NCI-H1417 treated with DMSO at 0.1 percent for 48 hours (cell line): ENCODE measurements at places on chromosomes 11 and 22.

DNA sequence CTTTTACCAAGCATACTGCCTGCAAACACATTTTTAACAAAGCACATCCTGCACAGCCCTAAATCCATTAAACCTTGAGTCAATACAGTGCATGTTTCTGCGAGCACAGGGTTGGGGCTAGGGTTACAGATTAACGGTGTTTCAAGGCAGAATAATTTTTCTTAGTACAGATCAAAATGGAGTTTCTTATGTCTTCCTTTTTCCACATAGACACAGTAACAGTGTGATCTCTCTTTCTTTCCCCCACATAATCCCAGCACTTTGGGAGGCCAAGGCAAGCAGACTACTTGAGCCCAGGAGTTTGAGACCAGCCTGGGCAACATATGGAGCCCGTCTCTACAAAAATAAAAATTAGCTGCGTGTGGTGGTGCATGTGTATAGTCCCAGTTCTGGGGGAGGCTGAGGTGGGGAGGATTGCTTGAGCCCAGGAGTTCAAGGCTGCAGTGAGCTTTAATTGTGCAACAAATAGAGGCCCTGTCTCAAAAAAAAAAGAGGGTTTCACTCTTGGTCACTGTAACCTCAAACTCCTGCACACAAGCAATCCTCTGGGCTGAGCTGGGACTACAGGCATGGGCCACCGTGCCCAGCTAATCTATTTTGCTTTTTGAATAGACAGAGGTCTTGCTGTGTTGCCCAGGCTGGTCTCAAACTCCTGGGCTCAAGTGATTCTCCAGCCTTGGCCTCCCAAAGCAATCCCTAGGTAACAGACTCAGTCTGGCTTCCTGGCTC, 19.7 kb upstream of the SLC3A2 start:
- no peak for DNase-seq

DNA sequence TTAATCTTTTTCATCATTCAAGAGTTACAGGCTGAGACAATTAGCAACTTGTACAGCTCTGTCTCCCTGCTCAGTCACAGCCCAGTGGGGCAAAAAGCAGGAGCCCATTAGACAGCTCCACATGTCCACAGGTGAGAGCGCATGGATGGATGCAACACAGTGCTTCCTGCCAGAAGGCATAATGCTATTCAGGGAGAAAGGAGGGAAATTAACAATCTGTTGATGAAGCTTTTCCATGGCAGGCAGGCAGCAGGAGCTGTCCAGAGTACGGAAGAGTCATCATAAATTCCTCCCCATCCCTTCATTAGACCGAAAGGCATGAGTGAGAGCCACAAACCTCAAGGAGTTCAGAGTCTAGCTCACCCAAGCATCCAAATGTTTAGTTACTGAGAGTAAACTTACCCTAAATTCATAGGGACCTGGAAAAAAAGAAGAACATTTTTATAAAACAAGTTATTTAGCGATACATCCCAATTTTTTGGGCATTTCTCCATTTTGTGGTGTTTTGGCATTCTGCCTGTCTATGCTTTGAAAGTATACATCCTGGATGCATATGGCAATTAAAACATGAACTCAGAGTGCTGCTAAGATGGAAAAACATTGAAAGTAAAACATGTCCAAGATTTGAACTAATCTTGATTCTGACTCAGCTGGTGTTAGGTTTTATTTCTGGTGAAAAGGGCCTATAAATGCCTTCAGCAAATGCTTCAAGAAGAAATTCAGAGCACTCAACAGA, 428.1 kb downstream of the OPCML start:
- DNase-seq: no peak

- DNase-seq: no peak
Observed at GRCh38 chr11:2835296-2835695, 50.3 kb downstream of the CDKN1C start.

GRCh38 chr11:93570759-93571413, 27.7 kb upstream of the SMCO4 start:
- no peak for DNase-seq

- no peak for DNase-seq
Observed at GRCh38 chr11:122140500-122140899, 24.5 kb upstream of the BLID start.

GRCh38 chr11:109971184-109971523, 122.0 kb upstream of the ZC3H12C start:
- no peak for DNase-seq

GRCh38 chr11:122598971-122599370, 56.6 kb upstream of the UBASH3B start:
- no peak for DNase-seq
